Stimulated activated CD8-positive, alpha-beta memory T cell treated with anti-CD3 and anti-CD28 coated beads, Interleukin-4, amount 100 ng/mL, for 1 hour (primary cell): ENCODE measurements at places on chromosomes 6 and 20.

GRCh38 chr6:17551383-17551958 lies 48.6 kb upstream of the FAM8A1 start:
- DNase-seq: no peak

DNA sequence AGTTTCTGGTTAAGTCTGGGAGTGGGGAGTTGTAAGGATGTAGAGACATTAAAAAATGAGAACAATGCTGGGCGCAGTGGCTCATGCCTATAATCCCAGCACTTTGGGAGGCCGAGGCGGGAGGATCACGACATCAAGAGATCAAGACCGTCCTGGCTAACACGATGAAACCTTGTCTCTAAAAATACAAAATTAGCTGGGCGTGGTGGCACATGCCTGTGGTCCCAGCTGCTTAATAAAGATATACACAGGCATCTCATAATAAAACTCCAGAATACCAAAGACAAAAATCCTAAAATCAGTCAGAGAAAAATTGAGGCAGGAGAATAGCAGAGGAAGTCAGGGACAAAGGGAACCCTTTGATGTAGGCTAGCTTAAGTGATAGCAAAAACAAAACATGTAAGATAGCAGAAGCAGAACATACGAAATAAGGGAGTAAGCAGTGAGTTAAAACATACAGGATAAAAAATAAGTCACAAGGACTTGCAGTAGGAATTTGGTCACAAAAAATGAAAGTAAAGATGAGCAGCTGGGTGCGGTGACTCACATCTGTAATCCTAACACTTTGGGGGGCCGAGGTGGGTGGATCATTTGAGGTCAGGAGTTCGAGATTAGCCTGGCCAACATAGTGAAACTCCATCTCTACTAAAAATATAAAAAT lies 23.6 kb downstream of the DDX43 start:
- DNase-seq: no peak

GRCh38 chr6:24140591-24140990 lies 14.6 kb downstream of the NRSN1 start:
- DNase-seq: no peak

DNA sequence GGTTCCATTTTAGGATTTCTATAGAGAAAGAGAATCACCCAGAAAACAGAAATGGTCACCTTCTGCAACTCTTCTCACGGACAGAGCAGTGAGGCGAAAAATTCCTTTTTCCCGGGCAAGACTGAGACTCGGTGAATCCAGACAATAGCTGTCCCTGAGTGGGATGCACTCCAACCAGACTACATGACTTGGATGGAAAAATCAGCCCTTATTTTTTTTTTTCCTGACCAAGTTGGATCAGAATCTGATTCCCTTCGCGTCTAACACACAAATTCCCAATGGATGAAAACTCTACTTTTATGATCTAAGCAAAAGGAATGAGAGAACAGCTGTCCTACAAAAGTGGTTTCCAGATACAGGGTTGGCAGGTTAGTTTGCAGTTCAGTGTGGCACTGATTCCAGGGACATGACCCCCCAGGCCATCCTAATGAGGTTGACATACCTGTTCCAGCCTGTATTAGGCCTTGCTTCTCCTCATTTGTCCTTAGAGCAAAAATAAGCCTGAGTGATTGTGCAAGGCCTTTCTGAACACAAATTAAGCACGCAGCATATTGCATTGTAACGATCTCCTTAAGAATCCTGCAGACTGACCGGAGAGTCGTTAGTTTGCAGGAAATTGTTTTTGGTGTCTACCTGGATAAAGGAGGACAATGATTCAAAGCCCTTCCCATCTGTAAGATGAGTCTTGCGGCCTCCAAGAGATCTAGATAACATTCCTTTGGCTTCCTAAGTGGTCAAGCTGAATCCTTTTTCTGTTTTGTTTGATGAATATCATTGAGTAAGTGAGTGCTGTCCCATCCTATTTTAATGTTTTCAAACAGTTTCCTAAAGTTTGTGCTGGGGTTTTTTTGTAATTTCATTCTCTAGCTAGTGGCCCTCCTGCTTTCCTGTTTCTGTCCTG lies 1.5 kb upstream of the NEDD9 start:
- no peak for DNase-seq

- no peak for DNase-seq
Observed at GRCh38 chr6:149782337-149782736, 32.8 kb downstream of the PCMT1 start.

GRCh38 chr6:105892577-105893262 lies 193.4 kb upstream of the PRDM1 start:
- DNase-seq: no peak

DNA sequence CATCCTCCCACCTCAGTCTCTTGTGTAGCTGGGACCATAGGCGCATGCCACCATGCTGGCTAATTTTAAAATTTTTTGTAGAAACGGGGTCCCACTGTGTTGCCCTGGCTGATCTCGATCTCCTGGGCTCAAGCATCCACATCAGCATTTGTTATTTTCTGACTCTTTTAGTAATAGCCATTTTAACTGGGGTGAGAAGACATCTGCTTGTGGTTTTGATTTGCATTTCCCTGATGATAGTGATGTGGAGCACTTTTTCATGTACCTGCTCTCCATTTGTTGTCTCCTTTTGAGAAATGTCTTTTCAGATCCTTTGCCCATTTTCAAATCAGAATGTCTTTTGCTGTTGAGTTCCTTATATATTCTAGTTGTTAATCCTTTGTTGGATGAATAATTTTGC lies 22.2 kb upstream of the TULP4 start:
- DNase-seq: no peak

- no peak for DNase-seq
Observed at GRCh38 chr20:57928181-57928967, 218.6 kb upstream of the PMEPA1 start.

DNA sequence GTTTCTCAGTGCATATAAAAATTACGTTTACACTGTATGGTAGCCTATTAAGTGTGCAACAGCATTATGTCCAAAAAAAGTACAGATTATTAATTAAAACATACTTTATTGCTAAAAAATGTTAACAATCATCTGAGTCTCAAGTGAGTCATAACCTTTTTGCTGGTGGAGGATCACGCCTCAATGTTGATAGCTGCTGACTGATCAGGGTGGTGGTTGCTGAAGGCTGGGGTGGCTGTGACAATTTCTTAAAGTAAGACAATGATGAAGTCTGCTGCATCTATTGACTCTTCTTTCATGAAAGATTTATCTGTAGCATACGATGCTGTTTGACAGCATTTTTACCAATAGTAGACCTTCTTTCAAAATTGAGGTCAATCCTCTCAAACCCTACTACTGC lies 155.1 kb downstream of the BTBD9 start:
- DNase-seq: no peak

GRCh38 chr20:4151342-4151741 lies 136.0 kb upstream of the RNF24 start:
- no peak for DNase-seq

DNA sequence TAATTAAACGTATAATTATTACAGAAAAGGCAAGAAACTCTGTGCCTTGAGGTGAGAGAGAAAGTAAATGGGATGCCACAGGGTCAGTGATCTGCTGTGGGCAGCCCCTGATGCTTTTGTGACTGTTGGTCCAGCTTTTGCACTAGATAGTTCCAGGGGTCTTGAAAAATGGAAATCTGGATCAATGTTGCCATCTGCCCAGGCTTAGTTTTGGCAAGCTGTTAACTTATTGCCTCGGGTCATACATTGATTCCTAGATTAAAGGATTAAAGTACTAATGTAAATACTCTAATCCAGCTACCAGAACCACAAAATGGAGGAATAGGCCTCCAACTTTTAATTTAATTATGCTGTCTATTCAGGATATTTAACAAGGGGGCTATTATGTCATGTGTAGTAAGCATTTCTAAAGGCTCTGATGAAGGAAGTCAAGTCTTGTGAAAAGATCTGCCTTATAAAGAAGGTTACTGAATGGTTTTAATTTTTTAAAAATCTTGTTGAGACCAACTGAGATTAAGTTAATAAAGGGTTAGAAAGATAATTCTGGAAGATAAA lies 376.0 kb upstream of the HS3ST5 start:
- DNase-seq: no peak

GRCh38 chr6:15171026-15171425 lies 74.8 kb upstream of the JARID2 start:
- DNase-seq: no peak

GRCh38 chr6:156686301-156686994 lies 90.7 kb upstream of the ARID1B start:
- peak; percentile 2 for DNase-seq

- DNase-seq: no peak
Observed at GRCh38 chr6:106316375-106316766, 9.2 kb downstream of the ATG5 start.

DNA sequence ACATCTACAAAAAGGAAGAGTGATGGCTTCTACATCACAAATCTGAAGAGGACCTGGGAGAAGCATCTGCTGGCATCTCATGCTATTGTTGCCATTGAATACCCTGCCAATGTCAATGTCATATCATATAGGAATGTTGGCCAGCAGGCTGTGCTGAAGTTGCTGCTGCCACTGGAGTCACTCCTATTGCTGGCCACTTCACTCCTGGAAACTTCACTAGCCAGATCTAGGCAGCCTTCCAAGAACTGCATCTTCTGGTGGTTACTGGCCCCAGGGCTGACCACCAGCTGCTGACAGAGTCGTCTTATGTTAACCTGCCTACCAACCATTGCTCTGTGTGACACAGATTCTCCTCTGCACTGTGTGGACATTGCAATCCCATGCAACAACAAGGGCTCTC lies 111.8 kb downstream of the PERP start:
- no peak for DNase-seq

DNA sequence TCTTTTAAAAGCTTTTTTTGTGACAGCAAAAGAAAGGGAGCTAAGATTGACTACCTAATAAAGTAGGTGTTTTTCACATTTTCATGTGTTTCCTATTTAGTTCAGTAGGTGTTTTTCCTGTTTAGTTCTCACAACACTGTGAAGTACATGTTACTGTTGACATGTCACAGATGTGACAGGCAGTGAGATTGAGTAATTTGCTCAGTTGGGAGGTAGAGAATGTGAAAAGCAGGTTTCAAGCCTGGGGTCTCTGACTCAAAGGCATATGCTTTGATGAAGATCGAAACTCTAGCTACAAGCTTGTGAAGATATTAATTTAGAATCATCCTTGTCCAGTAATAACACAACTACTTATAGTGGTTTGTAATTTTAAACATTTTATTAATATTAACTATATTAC lies 43.1 kb downstream of the SLX4IP start:
- DNase-seq: no peak

- no peak for DNase-seq
Observed at GRCh38 chr6:125899726-125900182, 56.8 kb upstream of the HINT3 start.

DNA sequence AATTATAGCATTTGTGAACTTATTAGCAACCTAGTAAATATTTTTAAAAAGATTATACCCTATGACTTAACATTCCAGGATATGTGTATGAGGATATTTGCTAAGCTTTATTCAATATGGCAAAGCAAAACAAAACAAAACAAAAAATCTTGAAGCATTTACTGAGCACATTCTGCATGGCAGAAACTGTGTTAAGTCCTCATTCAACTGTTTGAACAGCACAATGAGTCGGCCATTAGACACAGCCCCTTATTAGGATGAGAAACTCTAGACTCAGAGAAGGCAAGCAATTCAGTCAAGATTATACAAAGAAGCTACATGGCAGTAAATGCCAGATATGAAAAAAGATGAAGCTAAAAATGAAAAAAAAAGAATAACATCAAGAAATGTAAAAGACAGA lies 70.1 kb upstream of the IYD start:
- no peak for DNase-seq

DNA sequence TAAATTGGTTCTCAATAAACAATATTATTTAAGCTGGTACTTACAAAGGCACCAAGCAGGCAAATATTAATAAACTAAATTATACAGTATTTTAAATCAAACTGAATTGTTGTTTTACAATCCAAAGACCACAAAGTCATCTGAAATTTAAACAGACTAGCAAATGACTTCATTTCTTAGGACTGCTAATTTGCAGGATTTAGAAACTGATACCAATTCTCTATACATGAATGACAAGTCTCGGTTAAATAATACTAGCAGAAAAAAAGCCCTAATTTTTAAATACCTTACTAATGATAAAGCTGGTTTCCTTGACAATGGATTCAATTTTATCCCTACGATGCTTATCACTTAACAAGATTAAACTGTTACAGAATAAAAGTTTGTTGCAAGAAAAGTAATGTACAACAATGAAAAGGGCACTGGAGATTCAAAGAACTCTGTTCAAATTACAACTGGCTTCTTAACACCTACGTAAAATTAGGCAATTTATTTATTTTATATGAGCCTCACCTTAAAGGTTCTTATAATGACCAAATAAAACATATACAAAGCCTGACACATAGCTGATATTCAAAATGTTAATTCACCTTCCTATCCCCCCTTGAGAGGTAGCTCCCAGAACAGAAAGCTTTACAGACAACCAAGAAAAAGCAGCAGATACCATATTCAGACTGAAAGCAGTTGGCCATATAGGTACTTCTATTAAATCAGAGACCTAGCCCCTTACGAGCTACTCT lies 33.1 kb downstream of the HBS1L start:
- DNase-seq: no peak

DNA sequence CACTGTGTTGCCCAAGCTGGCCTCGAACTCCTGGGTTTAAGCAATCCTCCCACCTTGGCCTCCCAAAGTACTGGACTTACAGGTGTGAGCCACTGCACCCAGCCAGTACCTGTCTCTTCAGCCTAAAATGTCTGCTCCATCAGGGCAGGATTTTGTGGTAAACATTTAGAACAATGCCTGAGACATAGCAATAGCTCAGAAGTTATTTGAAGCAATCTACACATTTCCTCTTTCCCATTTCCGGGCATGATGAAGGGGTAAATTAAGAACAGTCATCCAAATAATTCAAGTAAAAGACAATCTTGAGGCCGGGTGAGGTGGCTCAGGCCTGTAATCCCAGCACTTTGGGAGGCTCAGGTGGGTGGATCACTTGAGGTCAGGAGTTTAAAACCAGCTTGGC lies 69.0 kb upstream of the ZNF217 start:
- no peak for DNase-seq

- DNase-seq: no peak
Observed at GRCh38 chr6:3296537-3296936, 37.8 kb downstream of the PSMG4 start.

GRCh38 chr6:125485757-125486156 lies 184.0 kb upstream of the HDDC2 start:
- no peak for DNase-seq

- DNase-seq: no peak
Observed at GRCh38 chr20:1429143-1429728, 36.4 kb upstream of the FKBP1A start.

GRCh38 chr6:33177552-33178446 lies 14.5 kb downstream of the COL11A2 start:
- no peak for DNase-seq

DNA sequence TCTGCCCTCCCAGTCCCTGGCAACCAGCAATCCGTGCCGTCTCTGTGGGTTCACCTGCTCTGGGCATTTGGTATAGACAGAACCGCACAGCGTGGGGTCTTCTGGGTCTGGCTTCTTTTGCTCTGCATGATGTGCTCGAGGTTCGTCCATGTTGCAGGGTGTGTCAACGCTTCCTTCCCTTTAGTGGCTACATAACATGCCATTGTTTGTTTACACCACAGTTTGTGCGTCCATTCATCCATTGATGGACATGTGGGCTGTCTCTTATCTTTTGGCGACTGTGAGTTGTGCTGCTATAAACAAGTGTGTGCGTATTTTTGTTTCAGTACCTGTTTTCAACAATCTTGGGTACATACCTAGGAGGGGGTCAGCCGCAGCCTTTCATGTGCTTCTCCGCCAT lies 149.5 kb upstream of the RPS6KA2 start:
- no peak for DNase-seq

- DNase-seq: no peak
Observed at GRCh38 chr6:138782243-138782642, 8.7 kb downstream of the CCDC28A start.

- no peak for DNase-seq
Observed at GRCh38 chr6:133184798-133185372, 56.3 kb upstream of the EYA4 start.
